ENCODE measurements at places on chromosomes 3 and 15.

DNA sequence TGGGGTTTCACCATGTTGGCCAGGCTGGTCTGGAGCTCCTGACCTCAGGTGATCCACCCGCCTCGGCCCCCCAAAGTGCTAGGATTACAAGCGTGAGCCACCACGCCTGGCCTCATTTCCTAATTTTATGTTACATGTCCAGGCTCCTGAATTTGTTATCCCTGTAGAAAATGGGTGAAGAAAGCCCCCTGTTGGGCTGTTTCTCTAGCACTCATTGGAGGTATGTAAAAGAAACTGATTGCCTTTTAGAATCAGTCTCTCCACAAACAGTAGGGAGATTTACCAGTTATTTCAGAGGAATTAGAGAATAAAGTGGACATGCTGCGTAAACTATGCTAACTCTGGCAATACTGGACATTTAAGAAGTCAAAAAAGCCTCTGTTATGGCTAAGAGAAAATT is 364.1 kb upstream of the TBL1XR1 start:
- no peak for DNase-seq

DNA sequence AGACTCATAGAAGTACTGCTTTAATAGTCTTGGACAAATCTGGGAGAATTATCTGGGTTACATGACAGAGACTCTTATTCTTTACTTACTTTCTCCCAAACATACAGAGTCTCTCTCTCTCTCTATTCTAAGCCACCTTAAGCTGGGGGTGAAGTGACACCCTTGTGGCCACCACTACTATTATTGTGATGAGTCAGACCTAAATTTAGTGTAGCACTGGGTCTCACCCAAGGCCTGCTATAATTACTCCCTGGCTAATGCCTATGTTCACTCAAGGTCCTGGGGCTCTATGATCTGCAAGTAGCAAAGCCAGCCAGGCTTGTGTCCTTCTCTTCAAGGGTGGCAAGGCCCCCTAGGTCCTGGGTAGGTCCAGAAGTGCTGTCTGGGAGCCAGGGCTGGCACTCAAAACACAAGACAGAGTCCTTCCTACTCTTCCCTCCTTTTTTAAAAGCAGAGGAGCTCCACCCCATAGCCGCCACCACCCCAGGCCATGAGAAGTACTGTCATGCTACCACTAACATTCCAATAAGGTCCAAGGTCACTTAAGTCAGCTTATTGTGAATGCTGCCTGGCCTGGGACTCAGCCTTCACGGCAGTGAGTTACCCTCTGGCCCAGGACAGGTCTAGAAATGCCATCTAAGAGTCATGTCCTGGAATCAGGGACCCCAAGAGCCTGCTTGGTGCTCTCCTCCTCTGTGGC is 183.6 kb downstream of the POLQ start:
- no peak for DNase-seq

DNA sequence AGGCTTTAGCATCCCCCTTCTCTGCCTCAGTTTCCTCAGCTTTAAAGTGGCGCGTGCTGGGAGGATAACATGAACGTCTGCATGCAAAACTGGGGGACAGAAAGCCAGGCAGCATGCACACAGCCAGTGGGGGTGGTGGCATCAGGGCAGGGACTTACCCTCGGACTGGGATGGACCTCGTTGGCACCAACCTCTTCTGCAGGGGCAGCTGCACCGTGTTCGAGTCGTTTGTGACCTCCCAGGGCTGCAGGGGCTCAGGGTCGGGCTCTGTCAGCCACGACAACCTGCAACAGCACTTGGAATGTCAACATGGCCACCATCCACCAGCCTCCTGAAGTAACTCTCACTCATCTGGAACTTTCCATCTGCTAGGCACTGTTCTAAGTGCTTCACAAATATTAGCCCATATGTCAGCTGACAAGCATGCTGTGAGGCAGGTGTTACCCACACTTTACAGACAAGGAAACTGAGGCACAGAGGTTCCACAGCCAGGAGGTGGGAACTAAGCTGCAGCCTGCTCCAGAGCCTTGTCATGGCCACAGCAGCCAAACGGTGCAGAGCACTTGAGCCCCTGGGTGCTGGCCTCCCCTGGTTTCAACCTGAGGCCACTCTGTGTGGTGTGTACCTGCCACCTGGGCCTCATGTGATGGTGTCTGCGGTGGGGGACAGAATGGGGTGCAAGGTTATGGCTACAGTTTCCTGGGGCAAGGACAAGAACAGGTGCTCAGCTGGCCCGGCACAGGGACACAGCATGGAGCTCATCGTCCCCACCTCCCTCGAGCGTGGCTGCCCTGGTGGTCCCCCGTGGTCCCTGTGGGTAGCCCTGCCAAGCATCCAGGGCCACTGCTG is 6.7 kb downstream of the C3orf22 start:
- no peak for DNase-seq

- no peak for DNase-seq
Observed at GRCh38 chr3:74447221-74447620, 167.2 kb downstream of the CNTN3 start.

DNA sequence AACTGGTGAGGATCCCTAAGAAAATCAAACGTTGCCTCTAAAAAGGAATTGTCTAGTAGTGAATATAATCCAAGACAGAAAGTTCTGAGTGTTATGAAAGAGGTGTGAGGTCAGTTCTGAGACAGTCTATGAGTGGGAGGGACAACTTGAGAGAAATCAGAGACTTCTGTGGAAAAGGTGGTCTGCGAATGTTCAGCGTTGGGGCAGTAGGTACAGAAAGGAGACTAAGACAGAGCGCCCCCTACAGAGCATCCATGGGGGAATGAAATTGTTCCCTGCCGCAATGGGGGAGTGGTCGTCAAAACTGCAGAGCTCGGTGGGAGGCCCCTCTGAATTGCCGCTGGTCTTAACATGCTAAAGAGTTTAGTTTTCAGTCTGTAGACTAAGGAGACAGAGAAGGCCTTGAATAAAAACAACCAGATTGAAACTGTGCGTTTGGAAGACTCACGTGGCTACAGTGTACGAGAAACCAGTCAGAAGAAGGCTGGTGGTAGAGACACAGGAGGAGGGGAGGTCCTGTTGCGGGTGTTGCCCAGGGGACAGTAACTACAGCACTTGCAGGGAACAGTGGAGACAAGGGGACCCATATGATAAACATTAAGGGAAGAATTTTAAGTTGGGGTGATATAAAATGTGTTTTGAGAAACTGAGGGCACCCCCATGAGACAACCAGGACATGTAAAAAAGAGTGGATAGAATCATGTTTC is 6.9 kb downstream of the TNIK start:
- no peak for DNase-seq

DNA sequence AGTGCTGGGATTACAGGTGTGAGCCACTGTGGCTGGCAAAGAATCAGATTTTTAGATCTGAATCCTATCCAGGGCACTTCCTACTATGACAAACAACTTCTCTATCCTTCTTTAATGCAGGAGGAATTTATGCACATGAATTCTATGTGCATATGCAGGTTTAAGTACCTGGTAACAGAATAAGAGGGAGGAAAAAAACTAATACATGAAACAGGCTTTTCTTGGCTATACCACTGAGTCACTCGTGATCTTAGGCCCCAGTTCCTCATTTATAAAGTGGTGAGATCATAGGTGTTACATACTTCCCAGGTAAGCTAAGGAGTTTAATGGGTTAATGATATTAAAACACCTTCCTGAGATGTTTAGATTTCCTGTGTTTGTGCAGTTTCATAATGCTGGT is 108.2 kb downstream of the TP63 start:
- peak; percentile 65 for DNase-seq

DNA sequence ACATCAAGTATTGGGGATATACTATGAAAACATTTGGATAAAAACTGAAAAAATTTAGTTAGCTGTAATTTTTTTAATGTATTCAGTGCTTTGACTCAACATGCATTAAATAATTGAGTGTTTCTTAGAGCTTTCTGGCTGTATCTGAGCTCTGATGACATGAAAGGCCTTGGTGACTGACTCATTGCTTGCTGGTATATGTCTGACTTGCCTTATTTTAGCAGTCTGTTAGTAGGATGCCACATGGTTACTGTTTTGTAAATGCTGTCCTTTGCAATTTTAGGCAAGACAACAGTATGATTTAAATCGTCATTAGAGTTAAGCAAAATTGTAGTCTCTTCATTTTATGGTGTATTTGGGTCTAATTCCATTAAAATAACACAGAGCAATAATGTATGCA is 199.2 kb downstream of the GHSR start:
- DNase-seq, result peak; percentile 61

- peak; percentile 98 for DNase-seq
Observed at GRCh38 chr3:101940521-101941317, 91.4 kb downstream of the NFKBIZ start.

DNA sequence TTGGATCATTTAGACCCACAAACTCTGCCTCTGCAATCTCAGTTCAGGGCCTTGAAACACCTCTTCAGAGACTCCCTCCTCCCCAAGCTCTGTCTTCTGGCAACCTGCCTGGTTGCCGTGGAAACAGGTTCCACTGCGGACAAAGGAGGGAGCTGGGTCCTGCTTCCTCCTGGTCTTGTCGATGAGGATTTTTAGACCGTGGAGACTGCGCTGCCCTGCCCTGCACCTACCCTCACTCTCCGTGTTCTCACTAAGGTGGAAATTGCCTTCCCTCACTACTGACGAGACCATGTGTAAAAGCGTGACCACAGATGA is at the start of gene RTP1:
Gene RTP1 (plus strand): TSS at position 152 of the 315 bp plus-strand sequence. CDS start 30 bp downstream, at position 182.
- DNase-seq, result no peak

DNA sequence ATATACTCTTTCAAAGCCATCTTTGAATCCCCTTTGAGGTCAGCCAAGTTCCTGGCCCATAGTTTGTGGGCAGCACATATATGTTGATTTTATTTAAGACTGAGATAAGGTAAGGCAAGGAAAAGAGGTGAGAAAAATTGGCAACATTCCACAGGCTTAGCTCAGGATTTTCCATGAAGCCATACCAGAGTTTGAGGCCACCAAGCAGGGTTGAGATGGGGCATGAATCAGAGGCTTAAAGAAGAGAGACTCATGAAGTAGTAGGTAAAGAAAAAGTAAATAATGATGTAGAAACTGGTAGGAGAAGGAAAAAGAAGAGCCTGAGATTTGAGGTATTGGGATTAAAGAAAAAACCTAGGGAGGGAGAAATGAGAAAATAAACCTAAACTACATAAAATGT is 89.2 kb downstream of the MYO5A start:
- DNase-seq, result peak; percentile 13

- DNase-seq, result peak; percentile 88
Observed at GRCh38 chr3:185820973-185821758, 3.7 kb downstream of the IGF2BP2 start.

DNA sequence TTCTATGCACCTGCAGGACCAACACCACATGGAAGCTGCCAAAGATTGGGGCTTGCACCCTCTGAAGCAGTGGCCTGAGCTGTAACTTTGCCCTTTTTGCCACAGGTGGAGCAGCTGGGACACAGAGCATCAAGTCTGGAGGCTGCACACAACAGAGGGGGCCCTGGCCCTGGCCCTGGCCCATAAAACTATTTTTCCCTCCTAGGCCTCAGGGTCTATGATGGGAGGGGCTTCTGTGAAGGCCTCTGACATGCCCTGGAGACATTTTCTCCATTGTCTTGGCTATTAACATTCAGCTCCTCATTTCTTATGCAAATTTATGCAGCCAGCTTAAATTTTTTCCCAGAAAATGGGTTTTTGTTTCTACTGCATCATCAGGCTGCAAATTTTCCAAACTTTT is 335.5 kb downstream of the ARPP21 start:
- DNase-seq, result no peak

DNA sequence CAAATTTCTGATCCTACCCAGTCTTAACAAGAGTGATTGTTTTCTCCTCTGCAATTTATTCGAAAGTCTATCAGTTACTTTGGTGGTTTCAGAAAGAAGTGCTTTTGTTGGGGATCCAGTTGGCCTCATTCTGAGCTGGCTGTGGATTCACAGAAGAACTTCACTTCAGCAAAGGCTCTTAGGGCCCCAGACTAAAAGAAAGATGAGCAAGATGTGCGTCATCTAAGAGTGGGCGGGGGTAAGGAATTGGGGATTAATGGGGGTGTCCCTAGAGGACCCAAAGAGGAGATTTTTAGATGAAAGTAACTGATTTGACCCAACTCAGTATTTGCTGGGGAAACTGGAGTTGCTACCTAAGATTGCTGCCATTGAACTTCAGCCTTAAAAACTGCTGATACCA is 63.9 kb upstream of the TSEN2 start:
- no peak for DNase-seq

DNA sequence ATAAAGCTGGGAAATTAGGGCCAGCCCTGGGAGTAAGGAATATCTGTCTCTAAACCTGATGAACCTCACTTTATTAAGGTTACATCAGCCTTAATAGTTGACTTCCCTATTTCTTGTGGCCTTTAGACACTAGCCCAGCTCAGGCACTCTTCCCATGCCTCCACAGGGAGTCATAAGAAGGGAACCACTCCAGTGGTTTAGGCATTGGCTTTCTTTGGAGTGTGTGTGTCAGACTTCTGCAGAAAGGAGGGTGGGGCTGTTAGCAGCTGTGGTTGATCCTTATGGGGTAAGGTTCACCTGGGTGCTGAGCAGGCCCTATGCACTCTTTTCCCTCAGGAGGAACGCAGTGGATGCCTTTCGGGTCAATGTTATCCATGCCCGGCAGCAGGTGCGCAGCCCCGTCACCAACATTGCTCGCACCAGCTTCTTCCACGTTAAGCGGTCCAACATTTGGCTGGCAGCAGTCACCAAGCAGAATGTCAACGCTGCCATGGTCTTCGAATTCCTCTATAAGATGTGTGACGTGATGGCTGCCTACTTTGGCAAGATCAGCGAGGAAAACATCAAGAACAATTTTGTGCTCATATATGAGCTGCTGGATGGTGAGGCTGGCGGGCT is 4.0 kb downstream of the AP2M1 start:
- DNase-seq, result no peak

- peak; percentile 64 for DNase-seq
Observed at GRCh38 chr3:141240687-141241615, 9.3 kb downstream of the PXYLP1 start.

DNA sequence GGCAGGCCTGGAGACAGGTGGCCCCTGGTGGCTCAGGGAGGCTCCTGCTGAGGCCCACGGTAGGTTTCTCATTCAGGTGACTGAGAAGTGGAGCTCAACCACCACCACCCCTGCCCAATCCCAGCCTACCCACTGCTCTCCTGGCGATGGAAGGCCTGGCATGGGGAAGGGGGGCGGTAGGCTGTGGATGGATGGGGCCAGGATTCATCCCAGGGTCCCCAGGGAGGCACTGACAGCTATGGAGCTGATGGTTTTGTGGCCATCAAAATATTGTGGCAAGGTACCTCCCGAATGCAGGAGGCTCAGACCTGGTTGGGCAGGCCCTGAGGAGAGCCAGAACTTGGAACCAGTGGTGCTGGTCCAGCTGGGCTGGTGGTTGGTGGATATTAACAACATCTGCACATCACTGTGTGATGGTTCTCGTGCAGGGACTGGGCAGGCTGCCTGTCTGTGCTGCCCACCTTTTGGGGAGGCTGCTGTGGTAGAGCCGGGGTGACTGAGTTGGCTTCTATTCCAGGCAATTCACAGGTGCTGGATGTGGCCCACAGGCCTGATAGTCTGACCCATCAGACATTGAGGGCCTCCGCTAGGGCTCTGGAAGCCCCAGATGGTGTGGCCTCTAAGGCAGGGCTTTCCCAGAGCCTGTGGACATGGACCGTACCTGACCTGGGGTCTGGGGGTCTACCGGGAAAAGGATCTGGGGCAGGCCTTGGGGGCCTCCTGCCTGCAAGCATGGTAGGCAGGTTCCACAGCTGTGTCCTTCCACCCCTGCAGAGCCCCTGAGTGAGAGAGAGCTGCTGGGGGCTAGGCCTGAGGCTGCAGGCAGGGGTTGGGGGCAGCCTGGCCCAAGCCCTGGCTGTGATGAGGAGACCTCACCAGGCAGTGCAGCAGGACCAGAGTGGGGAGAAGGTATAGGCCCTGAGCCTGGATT is 3.4 kb downstream of the ZBTB47 start:
- no peak for DNase-seq

- peak; percentile 22 for DNase-seq
Observed at GRCh38 chr15:88376574-88377174, 90.5 kb downstream of the MRPL46 start.

Data from kidney tubule cell (primary cell).